Natural killer cell (primary cell): ENCODE measurements at places on chromosomes 4 and X. TPM values are rescaled to one million over a fixed set of nuclear protein-coding genes. Genes with fewer than 3 reads are reported as not detected.

The RPS6KA6 gene
- not detected for total RNA-seq

The EIF2S3 gene
- total RNA-seq, result 132 TPM

The MAGEC3 gene
- not detected for total RNA-seq

The TSPAN7 gene
- not detected for total RNA-seq

The PNCK gene
- 0.66 TPM for total RNA-seq

The NXF2 gene
- total RNA-seq, result not detected

The NCAPG gene
- 1.6 TPM for total RNA-seq

The PNMA5 gene
- not detected for total RNA-seq

- no peak for DNase-seq
- no peaks in the 10 kb centered on the region for H3K27me3 ChIP-seq
Observed at GRCh38 chr4:41125558-41126311, 88.6 kb downstream of the APBB2 start.

- H3K4me3 ChIP-seq, result no peak overlapping the region
- no peak for DNase-seq
- H3K4me1 ChIP-seq, result no peaks in the 10 kb centered on the region
- no peak overlapping the region for H3K27ac ChIP-seq
- no peaks in the 10 kb centered on the region for H3K27me3 ChIP-seq
- H3K36me3 ChIP-seq, result no peaks in the 10 kb centered on the region
Observed at GRCh38 chrX:104309169-104309568, 54.4 kb upstream of the ESX1 start.

GRCh38 chr4:163492951-163493504 lies 1.5 kb upstream of the TMA16 start:
- no peak overlapping the region for H3K27ac ChIP-seq
- no peaks in the 10 kb centered on the region for H3K27me3 ChIP-seq
- H3K4me3 ChIP-seq, result no peak overlapping the region
- H3K4me1 ChIP-seq, result peaks cover 18% of the 10 kb centered on the region
- H3K36me3 ChIP-seq, result no peaks in the 10 kb centered on the region
- DNase-seq, result no peak

DNA sequence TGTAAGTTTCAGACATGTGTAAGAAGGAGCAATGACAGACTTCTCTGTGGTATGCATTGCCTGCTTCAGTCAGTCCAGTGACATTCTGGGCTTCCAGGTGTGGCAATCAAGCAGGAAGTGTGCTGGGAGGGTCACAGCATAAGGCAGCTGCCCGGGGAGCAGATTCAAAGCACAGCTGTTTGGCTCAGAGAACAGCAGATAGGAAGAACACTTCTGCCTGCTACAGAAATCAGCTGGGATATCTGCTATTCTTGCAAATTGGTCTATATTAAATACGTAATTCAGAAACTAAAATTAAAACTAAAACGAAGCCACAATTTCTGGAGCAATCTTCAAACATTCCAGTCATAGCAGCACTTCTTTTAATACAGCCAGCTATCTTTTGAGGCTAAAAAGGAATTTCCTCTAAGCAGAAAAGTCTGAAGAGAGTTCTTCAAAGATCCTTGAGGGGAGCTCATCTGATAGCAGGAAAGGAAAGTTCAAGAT lies 47.5 kb upstream of the GALNT7 start:
- H3K27me3 ChIP-seq, result no peaks in the 10 kb centered on the region
- no peaks in the 10 kb centered on the region for H3K36me3 ChIP-seq
- no peaks in the 10 kb centered on the region for H3K4me1 ChIP-seq
- H3K27ac ChIP-seq, result no peak overlapping the region

DNA sequence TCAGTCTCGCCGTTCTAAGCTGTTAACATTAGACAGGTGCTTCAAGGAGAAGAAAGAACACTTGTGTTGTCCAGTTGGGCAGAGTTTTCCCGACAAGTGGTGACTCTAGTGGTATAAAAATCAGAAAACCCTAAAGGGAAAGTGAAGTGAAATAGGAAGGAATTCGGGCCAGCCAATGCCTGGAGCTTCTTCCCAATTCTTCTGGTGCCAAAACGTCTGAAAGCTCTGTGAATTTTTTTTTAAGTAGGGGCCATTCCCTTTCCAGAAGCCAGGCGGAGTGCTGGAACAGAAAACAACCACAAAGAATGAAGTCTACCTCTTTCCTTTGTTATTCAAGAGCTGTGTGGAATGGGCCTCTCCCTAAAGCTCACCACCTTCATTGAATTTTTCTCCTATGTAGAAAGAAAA lies 43.1 kb upstream of the PPARGC1A start:
- no peak for DNase-seq
- H3K4me1 ChIP-seq, result no peaks in the 10 kb centered on the region
- no peaks in the 10 kb centered on the region for H3K36me3 ChIP-seq
- no peaks in the 10 kb centered on the region for H3K27me3 ChIP-seq
- H3K4me3 ChIP-seq, result no peak overlapping the region

GRCh38 chr4:26300314-26301307 lies 20.2 kb upstream of the RBPJ start:
- no peak for DNase-seq
- H3K27ac ChIP-seq, result no peak overlapping the region
- H3K27me3 ChIP-seq, result no peaks in the 10 kb centered on the region
- peaks cover 6% of the 10 kb centered on the region for H3K4me1 ChIP-seq
- H3K4me3 ChIP-seq, result no peak overlapping the region

DNA sequence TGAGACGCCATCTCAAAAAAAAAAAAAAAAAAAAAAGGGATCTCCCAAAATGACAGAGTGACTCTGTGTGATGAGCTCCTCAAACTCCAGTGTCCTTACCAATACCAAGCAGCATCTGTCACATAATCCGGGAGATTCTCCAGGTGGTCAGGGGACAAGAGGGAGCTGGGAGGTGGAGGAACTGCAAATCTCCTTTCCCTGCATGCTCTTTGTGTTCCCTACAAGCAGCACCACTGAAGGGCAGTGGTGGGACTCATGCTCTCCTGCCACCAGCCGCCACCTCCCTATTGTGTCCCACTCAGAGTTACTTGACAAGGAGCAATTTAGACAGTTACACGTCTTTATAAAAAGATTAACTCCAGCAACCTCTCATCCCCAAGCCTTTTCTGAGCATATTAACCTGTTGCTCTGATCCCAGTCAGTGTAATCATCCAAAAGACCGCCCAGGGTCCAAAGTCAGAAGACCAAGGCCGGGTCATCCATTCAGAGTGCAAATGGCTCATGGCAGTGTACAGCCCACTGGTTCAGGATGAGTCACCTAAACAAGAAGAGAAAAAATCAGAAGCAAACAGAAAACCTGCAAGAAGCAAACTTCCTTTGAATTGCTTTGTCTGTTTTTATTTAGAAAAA lies 23.6 kb downstream of the MGST2 start:
- no peak for DNase-seq
- no peak overlapping the region for H3K27ac ChIP-seq
- H3K36me3 ChIP-seq, result no peaks in the 10 kb centered on the region

DNA sequence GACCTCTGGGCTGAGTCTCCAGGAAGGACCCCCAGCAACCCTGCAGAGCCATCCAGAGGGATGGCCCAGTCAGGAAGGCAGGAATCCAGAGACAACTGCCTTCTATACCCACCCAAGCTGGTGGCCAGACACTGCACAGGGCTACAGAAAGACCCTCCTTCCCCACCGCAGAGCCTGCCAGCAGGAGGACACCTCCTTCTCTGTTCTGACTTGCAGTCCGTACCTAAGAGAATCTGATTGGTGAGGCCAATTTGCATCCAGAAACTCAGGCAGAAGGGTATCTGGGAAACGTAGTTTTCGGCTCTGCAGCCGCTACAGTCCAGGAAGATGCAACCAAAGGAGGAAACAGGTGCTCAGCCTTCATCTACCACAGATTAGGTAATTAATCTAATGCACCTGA lies 155.4 kb upstream of the FRG1 start:
- no peak overlapping the region for H3K4me3 ChIP-seq
- no peaks in the 10 kb centered on the region for H3K4me1 ChIP-seq
- H3K36me3 ChIP-seq, result no peaks in the 10 kb centered on the region
- DNase-seq, result no peak
- no peaks in the 10 kb centered on the region for H3K27me3 ChIP-seq

DNA sequence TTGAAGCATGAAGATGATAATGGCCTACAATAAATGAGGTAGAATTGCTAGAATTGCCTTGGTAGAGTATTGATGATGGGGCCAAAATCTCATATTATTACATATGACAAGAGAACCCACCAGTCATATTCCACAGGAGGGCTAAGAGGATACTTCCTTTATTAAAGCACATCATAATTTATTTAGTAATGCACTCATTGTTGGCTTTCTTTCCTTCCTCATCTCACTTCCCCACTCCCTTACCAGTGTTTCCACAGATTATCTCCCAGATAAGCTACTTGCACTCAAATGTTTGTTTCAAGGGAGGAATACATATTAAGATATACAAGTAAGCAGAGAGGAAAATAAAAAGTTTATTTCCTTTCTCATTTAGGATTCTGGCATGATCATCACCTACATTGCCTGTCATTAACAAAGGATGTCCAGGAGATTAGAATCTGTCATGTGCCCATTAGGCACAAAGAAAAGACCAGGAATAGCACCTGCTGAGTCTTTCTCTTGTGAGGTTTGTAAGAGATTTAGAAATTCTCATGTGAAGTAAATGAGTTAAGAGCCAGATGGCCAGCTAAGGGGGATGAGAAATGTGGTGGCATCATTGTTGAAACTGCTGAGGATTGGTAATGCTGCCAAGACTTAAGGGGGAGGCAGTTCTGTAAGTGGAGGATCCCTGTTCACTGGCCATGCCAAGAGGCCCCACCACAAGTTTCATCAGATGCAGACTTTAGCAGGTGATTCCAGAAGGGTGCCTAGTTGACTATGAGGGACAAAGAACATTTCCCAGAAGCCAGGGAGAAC lies 52.4 kb upstream of the PRDM8 start:
- no peak overlapping the region for H3K27ac ChIP-seq
- no peaks in the 10 kb centered on the region for H3K36me3 ChIP-seq
- H3K4me1 ChIP-seq, result peaks cover 4% of the 10 kb centered on the region
- no peak for DNase-seq

DNA sequence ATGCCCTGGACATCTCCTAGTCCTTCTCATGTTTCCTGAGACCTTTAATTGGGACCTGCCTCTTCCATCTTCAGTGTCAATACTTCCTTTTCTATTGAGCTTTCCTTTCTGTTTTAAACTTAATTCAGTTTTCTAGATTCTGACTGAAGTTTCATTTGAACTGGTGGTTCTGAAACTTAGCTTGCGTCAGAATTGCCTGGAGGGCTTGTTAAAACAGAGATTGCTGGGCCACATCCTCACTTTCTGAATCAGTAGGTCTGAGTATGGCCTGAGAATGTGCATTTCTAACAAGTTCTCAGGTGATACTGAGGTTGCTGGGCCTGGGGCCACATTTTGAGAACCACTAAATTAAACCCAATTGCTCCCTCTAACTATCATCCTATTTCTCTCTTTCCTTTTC lies 152.1 kb upstream of the DGKK start:
- no peak overlapping the region for H3K27ac ChIP-seq
- DNase-seq, result no peak
- H3K4me3 ChIP-seq, result no peak overlapping the region
- no peaks in the 10 kb centered on the region for H3K4me1 ChIP-seq

DNA sequence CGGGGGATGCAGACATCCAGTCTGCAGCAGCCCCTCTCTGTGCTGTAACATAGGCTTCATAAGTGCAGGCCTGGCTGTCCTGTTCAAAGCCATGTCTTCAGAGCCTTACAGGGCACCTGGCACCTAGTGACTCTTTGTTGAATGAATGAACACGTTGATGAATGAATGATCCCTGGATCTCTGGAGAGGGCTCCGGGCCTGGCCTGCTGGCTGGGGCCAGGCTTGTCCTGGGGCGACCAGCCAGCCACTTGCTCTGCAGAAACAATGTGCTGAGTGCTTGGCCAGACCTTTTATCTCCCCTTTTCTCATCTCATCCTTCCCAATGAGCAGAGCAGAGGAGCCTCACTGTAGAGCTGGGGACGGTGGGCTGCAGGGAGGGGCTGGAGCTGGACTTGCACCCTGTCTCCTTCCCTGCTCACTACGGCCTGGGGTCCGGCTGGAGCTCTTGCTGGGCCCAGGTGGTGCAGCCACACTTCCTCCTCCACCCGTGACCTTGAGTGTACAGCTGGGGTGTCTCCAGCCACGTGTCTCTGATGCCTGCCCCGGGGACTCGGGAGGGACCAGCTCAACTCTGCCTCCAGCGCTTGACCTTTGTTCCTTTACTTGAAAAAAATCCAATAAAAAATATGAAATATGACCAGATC lies 77.9 kb downstream of the PSAPL1 start:
- no peaks in the 10 kb centered on the region for H3K27me3 ChIP-seq
- DNase-seq, result no peak

DNA sequence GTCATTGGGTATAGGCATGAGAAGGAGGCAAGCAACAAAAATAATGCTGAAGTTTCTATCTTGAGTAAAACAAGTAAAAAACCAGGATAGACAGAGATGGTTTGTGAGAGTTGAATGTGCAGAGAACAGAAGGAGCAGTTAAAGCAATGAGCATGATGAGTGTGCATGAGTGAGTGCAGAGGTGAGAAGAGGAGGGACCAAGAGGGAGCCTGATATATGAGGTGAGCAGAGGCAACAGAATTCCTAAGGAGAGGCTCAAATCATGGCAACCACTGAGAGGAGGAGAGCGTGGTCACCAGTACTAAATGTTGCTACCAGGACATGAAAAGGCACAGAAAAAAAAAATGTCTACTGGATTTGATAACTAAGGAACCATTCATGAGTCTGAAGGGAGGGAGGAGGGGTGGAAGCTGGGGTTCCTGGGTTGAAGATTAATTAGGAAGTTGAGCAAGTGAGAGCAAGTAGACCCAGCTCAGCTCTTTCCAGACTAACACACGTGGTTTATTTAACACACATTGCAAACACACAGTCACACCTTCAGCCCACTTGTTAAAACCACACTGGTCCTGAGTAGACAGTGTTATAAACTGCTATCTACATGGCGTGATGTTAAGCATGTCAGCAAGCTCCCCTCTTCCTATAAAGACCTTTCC lies 69.0 kb upstream of the IQCM start:
- peaks cover 2% of the 10 kb centered on the region for H3K27me3 ChIP-seq
- no peak overlapping the region for H3K4me3 ChIP-seq
- no peak overlapping the region for H3K27ac ChIP-seq
- no peak for DNase-seq
- peaks cover 4% of the 10 kb centered on the region for H3K4me1 ChIP-seq

DNA sequence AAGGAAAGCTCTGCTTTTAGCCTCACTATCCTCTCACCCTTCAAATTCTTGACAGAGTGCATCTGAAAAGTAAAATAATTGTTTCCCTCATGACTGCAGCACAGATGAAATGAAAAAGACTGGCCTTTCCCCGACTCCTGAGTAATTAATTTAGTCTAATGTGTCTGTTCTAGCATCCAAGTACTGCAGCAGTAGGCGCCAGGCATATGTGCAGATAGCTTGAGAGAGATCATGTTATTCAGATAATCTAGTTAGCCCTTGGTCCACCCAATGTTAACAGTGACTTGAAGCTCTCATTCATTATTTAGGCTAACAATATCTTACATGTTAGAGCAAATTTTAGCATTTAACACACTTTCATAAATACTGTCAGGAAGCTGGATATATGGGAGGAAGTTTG lies 54.0 kb downstream of the MAP9 start:
- no peak for DNase-seq
- H3K4me3 ChIP-seq, result no peak overlapping the region
- no peak overlapping the region for H3K27ac ChIP-seq
- H3K36me3 ChIP-seq, result no peaks in the 10 kb centered on the region

DNA sequence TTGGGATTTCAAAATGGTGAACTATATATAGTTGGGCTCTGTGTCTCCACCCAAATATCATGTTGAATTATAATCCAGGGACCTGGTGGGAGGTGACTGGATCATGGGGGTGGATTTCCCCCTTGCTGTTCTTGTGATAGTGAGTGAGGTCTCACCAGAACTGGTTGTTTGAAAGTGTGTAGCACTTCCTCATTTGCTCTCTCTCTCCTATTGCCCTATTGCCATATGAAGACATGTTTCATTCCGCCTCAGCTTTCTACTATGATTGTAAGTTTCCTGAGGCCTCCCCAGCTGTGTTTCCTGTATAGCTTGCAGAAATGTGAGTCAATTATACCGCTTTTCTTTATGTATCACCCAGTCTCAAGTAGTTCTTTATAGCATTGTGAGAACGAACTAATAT lies 545.6 kb downstream of the TRAM1L1 start:
- H3K36me3 ChIP-seq, result no peaks in the 10 kb centered on the region
- no peaks in the 10 kb centered on the region for H3K4me1 ChIP-seq
- H3K4me3 ChIP-seq, result no peak overlapping the region
